ENCODE measurements at places on chromosomes 2 and 18.

- DNase-seq: no peak
Measured at GRCh38 chr2:15939556-15939853, 845 bp upstream of the MYCN start.

- no peak for DNase-seq
Measured at GRCh38 chr2:169562519-169562918, 11.1 kb downstream of the FASTKD1 start.

- no peak for DNase-seq
Measured at GRCh38 chr2:26542194-26542455, 64.2 kb upstream of the OTOF start.

GRCh38 chr2:135528006-135528405, 3.0 kb downstream of the ZRANB3 start:
- DNase-seq: no peak

GRCh38 chr2:63819765-63820717, 21.7 kb upstream of the UGP2 start:
- no peak for DNase-seq

DNA sequence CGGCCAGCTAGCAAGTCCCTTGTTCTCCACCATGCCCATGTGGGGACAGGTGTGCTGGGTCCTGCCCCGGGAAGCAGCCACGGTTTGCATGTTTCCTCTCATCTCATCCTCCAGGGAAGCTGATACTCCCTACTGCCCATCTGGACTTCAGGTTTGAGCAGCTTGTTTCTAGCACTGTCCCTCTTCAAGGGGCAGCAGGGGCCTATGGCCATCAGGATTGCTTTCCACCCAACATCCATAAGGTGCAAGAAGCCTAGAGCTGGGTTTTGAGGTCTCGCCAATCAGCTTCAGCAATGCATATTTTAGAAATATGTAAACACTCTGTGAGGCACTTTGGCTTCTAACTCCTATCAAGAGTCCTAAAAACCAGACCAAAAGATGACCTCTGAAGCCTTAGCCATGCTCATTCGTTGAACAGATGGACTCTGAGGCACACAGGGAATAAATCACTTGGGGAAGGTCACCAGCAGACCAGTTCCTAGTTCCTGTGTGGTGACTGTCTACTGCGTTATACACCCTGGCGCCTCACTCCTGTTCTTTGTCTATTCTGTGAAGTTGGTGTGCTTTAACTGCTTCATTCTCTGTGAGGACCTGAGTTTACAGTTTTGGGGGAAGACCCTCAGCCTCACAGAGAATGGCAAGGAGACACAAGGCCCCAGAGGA, 192.6 kb upstream of the TWIST2 start:
- DNase-seq: no peak

GRCh38 chr2:235545339-235546150, 51.7 kb downstream of the AGAP1 start:
- DNase-seq: no peak

DNA sequence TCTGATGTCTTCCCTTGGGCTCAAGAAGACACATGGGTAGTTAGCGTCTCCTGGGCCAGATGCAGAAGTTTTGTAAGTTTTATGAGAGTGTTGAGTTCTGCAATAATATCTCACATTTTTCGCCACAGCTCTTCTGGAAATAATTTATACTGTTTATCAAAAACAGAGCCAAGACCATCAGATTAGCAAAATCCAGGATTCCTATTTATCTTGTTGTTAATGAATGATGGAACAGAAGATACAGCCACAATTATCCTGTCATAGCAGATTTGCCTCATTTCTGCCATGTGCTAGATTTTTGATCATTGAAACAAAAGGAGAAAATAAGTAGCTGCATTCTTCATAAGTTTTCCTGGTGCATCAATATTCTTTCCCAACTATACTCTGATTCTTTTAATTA, 1048.6 kb upstream of the KLHL29 start:
- DNase-seq: no peak

DNA sequence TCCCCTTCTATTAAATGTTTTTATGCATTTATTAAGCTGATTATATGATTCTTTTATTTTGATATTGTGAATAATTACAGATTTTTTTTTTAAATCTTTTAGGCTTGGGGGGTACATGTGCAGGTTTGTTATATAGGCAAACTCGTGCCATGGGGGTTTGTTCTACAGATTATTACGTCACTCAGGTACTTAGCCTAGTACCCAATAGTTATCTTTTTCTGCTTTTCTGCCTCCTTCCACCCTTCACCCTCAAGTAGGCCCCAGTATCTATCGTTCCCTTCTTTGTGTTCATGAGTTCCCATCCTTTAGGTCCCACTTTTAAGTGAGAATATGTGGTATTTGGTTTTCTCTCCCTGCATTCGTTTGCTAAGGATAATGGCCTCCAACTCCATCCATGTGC, 92.2 kb upstream of the CWC22 start:
- DNase-seq: no peak

DNA sequence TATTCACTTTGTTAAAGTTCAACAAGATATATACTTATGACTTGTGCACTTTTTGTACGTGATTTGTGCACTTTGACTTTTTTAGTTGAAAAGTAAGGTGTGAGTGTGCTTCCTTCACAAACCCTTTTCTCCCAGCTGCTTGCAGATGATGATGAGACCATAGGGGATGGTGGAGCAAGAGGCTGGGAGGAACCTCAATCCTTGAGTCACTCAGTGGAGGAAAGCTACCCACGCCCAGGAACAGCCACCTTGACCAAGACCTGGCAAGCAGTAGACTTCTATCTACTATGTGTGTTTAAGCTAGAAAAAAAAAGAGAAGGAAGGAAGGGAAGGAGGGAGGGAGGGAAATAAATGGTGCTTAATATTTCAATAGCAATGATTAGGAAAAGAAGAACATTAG, 25.2 kb upstream of the TAF1B start:
- DNase-seq: no peak

- no peak for DNase-seq
Measured at GRCh38 chr18:34913837-34914661, 127.2 kb upstream of the MAPRE2 start.

DNA sequence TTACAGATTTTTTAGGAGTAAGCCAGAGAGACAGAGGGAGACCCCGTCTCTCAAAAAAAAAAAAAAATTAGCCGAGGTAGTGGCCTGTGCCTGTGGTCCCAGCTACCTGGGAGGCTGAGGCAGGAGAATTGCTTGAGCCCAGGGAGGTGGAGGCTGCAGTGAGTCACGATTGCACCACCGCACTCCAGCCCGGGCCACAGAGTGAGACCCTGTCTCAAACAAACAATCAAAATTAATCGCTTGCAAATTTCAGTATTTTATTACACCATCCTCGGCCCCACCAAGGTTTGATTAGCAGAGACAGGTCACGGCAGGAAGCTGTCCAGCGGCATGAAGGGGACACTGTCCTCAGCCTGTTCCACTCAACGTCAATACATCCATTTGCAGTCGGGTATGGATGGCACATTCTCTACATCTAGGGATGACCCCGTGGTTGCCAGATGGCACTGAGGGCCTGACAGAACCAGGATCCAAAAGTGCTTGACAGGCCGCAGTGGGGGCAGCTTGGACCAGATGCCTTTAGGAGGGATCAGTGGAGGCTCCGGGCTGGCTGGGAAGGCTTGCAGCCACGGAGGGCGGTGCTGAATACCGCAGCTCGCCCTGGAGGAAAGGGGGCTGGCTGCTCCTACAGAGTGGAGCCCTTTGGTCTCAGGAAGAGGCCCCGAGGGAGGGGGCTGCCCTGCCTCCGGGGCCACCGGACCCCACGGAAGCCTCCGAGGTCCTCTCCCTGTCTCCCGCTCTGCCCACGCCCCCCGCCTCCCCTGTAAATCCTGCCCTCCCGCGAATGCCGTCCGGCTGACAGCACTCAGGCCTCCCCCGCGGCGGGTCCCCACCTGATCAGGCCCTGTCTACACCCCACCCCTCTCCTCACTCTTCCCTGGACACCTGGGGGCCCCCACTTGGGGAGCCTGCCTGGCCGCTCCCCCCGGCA, 13.1 kb downstream of the ASPRV1 start:
- DNase-seq: no peak

DNA sequence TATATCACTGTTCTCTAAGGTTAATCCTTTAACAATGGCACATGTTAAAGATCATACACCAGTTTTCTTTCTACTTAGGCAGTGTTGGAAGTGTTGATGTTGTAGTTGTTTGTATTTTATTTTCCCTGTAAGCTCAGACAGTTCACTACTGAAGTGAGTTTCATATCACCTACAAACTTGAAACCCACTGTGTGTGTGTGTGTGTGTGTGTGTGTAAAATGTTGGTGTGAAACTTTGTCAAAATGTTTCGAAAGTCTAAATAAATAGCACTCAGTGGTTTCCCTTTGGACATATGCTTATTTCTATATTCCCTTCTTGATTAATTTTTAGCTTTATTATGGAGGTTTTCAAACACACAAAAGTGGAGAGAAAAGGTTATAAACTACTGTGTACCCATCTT, 79.8 kb upstream of the CAVIN2 start:
- DNase-seq: no peak

- DNase-seq: no peak
Measured at GRCh38 chr2:120622159-120622869, 113.4 kb upstream of the GLI2 start.

GRCh38 chr2:127597046-127597983, 48.6 kb upstream of the GPR17 start:
- DNase-seq: no peak

GRCh38 chr2:81396417-81397019, 1092.0 kb upstream of the LRRTM1 start:
- DNase-seq: no peak

- DNase-seq: no peak
Measured at GRCh38 chr2:161020437-161020836, 139.8 kb upstream of the TANK start.

- DNase-seq: no peak
Measured at GRCh38 chr2:33763671-33764310, 164.7 kb upstream of the FAM98A start.

DNA sequence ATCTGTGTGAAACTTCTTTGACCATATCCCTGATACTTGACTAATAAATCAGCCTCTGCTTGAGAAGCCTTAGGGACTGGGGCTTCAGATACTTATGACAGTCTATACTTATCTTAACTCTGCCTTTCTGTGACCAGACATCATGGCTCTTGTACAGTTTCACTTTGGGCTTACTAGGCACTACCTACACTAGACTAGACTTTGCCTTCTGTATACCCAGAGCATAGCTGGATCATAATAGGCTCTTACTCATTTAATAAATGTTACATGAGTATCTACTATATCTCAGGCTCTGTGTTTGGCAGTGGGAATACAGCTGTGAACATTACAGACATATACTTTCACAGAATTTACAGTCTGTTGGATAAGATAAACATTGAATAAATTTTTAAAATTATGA, 9.0 kb downstream of the UGP2 start:
- DNase-seq: peak; percentile 12

- no peak for DNase-seq
Measured at GRCh38 chr2:23523373-23524260, 138.6 kb downstream of the KLHL29 start.

GRCh38 chr18:80176334-80177073, 67.4 kb downstream of the ADNP2 start:
- no peak for DNase-seq

DNA sequence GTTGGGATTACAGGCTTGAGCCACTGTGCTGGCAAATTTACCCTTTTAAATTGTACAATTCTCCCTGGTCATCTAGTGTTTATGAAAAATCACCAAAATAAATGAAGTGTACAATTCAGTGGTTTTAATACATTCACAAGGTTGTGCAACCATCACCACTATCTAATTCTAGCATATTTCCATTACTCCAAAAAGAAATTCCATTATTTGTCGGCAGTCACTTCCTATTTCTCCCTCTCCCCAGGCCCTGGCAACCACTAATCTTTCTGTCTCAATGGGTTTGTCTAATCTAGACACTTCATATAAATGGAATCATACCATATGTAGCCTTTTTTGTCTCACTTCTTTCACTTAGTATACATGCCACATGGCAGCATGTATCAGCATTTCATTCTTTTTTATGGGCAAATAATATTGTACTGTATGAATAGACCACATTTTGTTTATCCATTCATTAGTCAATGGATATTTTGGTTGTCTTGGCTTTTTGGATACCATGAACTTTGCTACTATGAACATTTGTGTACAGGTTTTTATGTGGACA, 12.6 kb upstream of the POLE4 start:
- no peak for DNase-seq

GRCh38 chr2:231713730-231714638, 5.7 kb downstream of the PTMA start:
- DNase-seq: peak; percentile 80

GRCh38 chr2:37618326-37618725, 53.1 kb downstream of the CDC42EP3 start:
- no peak for DNase-seq

- no peak for DNase-seq
Measured at GRCh38 chr18:2326999-2327398, 244.3 kb downstream of the METTL4 start.

- DNase-seq: no peak
Measured at GRCh38 chr2:169229590-169229989, 132.7 kb downstream of the LRP2 start.

- no peak for DNase-seq
Measured at GRCh38 chr2:219331560-219332213, 857 bp downstream of the RESP18 start.

DNA sequence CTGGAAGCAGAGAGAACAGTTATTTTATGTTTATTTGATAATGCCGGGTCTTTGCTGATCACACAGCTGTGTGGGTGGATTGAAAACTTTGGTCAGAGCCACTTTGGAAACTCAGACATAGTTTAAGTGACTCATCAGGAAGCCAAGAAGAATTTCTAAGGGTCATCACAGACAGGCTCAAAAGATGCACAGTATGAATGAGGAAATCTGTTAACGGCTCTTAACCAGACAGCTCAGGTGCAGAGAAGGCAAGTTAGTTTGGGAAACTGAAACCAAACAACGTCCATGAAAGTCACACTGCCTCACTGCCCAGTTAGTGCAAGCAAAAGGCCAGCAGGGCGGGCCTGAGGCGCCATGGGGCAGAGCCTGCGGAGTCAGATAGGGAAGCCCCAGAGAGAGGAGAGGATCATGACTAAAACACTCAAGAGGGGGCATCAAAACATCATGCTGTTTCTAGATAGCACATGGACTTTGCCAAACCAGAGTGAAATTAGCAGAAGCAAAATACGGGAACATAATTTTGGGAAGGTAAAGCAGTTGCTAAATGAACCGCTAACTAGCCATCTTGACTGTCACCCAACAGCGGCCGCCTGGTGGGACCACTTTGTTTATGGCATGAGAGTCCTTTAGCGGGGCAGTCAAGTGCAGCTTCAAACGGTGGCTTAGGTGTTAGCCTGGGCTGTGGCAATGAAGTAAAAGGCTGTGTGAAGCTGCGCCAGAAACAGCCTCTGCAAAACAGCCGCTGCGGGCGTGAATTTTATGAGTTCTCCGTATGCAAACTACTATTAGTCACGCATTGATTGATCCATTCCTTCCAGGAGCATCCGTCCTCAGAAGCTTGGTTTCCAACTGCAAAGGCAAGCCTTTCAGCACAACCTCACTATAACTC, 101.2 kb downstream of the KCTD18 start:
- no peak for DNase-seq

DNA sequence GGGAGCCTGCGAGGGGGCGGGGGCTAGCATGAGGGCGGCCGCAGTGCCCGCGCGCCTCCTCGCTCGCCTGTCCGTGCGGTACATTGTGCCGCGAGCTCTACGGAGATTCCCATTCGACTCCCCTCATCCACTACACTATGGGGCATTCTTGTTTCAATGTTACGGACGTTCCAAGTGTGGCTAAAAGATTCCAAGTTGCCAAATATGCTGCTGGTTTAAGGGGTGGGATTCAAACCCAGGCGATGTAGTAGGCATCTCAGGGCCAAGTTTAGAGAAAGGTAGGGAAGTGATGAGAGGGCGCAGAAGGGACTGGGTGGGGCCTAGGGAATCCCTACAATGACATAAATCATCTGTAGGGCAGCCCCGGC, 10.0 kb upstream of the CRYBA2 start:
- no peak for DNase-seq

Measured in CD4-positive, alpha-beta T cell treated with Interleukin-4 for 4 hours (primary cell).